ENCODE measurements at places on chromosomes 13 and 19.
A peak's percentile ranks its signal among the peaks of the same experiment; 100 is the strongest.

- no peak for DNase-seq
Observed at GRCh38 chr13:112198396-112199010, 131.6 kb downstream of the SOX1 start.

DNA sequence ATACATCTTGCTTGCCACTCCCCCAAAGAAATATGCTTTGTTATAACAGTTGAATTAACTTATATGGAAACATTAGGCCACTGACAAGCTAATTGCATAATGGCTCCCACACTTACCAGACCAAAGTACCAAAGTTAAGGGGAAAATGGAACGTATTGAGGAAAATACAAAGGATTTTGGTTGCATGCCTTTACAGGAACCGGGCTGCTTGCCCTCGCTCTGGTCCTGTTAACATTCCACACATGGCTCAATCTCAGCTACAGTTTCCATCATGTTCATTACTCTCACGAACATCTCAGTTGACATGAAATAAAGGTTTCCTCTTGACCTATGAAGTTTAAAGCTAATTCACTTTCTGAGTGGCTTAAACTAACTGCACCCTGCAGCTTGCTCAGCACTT lies 220.7 kb upstream of the RXFP2 start:
- DNase-seq = no peak

- peak; percentile 72 for DNase-seq
Observed at GRCh38 chr19:51501594-51502263, at the start of gene SIGLEC12. SIGLEC12 (minus strand) TSS chr19:51501800; CDS start chr19:51501733, 67 bp downstream.

DNA sequence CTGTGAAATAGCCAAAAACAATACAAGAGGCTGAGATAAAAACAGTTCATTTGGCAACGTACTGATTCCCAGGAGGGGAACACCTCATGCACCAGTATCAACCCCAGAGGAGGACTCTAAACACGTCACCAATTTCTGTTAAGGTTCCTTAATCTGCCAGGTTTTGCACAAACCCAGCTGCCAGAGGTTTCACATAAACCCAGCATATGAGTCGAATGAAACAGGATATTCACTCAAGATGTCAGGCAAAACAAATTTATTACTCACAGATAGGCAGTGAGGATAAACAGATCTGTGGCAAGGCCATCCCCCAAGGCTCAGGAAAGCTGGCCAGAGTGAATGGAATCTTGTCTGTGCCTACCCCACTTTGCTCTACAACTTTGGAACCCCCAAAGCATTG lies 210.9 kb downstream of the GPC5 start:
- DNase-seq = no peak

GRCh38 chr19:7716762-7717161 lies 14.8 kb upstream of the FCER2 start:
- DNase-seq = no peak

DNA sequence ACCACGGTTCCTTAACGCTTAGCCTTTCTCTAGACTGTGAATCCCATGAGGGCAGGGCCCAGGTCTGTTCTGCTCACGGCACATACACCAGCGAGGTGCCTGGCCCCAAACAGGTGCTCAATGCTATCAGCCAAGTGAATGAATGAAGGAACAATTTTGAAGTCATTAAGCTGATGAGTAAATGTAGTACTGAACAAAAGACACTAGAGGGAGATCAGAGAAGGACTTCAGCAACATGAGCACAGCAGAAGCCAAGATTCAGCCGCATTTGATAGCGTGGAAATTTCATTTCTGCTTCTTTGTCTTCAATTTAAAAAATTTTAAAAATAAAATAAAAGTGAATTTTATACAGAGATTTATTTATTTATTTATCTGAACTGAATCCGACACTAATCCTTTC lies 20.1 kb upstream of the MYO16 start:
- peak; percentile 39 for DNase-seq

GRCh38 chr19:35644987-35645679 lies 3.0 kb upstream of the COX6B1 start:
- DNase-seq = peak; percentile 82

- no peak for DNase-seq
Observed at GRCh38 chr13:19791953-19792537, 9.3 kb upstream of the PSPC1 start.

- DNase-seq = no peak
Observed at GRCh38 chr13:93857126-93857525, 622.4 kb downstream of the DCT start.

DNA sequence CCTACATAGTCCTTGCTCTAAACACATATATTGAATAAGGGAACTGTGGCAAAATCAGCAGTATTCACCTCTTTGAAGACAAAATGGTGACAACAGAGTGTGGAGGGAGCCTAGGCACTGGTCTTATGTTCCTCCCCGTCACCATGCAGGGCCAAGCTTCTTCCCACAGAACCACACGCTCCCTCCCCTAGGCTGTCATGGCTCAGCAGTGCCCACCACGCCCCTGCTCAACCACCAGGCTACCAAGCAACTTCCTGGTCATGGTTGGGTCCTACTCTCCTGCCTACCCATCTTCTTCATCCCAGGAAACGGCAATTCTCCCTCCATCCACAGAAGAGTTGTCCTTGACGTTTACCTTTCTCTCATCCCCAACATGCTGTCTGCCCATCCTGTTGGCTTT lies 126.1 kb downstream of the CRYL1 start:
- no peak for DNase-seq
